ENCODE measurements at places on chromosomes 13 and 19. TPM values are rescaled to one million over a fixed set of nuclear protein-coding genes. Genes with fewer than 3 reads are reported as not detected.
A peak's percentile ranks its signal among the peaks of the same experiment; 100 is the strongest.

- H3K27me3 ChIP-seq, result no peaks in the 10 kb centered on the region
- peak; percentile 28 for DNase-seq
- H3K4me1 ChIP-seq, result peaks cover 42% of the 10 kb centered on the region
- H3K4me3 ChIP-seq, result no peak overlapping the region
- peak overlapping the region; percentile 36 for H3K27ac ChIP-seq
These were observed 87.4 kb upstream of the UBL3 start for GRCh38 chr13:29937841-29938240.

DNA sequence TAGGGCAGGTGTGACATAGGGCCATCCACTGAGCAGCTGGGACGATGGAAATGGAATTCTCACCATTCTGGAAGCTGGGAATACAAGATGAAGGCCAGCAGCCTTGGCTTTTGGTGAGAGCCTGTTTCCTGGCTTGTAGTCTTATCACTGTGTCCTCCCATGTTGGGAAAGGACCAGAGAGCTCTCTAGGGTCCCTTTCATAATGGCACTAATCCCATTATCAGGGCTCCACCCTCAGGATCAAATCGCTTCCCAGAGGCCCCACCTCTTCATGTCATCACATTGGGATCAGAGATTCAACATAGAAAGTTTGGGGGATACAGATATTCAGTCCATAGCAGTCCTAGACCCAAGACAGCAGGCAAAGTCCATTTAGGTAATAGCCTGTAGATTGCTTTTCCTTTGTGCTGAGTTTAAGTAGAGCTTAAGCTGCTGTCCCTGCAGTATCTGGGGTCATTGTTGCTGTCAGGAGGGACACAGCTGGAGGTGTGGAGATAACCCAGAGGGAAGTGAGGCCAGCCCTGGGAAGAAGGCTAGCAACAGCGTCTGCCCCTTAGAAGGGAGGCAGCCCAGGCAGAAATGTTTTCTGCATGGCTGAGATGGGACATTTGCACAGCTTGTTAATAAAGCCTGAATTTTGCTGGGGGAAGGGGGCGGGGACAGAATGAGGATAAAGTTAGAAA is 136.5 kb upstream of the GPR12 start:
- H3K4me1 ChIP-seq, result no peaks in the 10 kb centered on the region
- H3K4me3 ChIP-seq, result no peak overlapping the region
- no peak for DNase-seq
- H3K36me3 ChIP-seq, result no peaks in the 10 kb centered on the region
- H3K27ac ChIP-seq, result no peak overlapping the region
- peaks cover 7% of the 10 kb centered on the region for H3K27me3 ChIP-seq

The LILRB1 gene
- total RNA-seq, result 3.6 TPM

The DACT3 gene
- 3.4 TPM for total RNA-seq

- no peak for DNase-seq
- peak overlapping the region; percentile 98 for H3K27ac ChIP-seq
- peaks cover 16% of the 10 kb centered on the region for H3K36me3 ChIP-seq
- peak overlapping the region; percentile 75 for H3K4me3 ChIP-seq
- peaks cover 95% of the 10 kb centered on the region for H3K4me1 ChIP-seq
- no peaks in the 10 kb centered on the region for H3K27me3 ChIP-seq
These were observed 8.0 kb upstream of the GPR183 start for GRCh38 chr13:99315186-99315585.

The LMTK3 gene
- 6.0 TPM for total RNA-seq

- H3K36me3 ChIP-seq, result peaks cover 4% of the 10 kb centered on the region
- peak overlapping the region; percentile 12 for H3K27ac ChIP-seq
- H3K4me3 ChIP-seq, result peak overlapping the region; percentile 79
- DNase-seq, result no peak
- H3K4me1 ChIP-seq, result peaks cover 21% of the 10 kb centered on the region
- no peaks in the 10 kb centered on the region for H3K27me3 ChIP-seq
These were observed 2.0 kb upstream of the KLF16 start for GRCh38 chr19:1865172-1866010.

The GET3 gene
- total RNA-seq, result 42.6 TPM
